ENCODE measurements at places on chromosomes 6 and 20.

GRCh38 chr20:58349570-58349969 lies 39.5 kb upstream of the VAPB start:
- DNase-seq = no peak

GRCh38 chr20:25084626-25085187 lies 2.8 kb upstream of the VSX1 start:
- no peak for DNase-seq

- no peak for DNase-seq
Observed at GRCh38 chr20:8449123-8449522, 317.1 kb downstream of the PLCB1 start.

GRCh38 chr6:109523478-109523877 lies 40.5 kb upstream of the ZBTB24 start:
- no peak for DNase-seq

GRCh38 chr6:144582939-144583613 lies 297.9 kb downstream of the UTRN start:
- no peak for DNase-seq

DNA sequence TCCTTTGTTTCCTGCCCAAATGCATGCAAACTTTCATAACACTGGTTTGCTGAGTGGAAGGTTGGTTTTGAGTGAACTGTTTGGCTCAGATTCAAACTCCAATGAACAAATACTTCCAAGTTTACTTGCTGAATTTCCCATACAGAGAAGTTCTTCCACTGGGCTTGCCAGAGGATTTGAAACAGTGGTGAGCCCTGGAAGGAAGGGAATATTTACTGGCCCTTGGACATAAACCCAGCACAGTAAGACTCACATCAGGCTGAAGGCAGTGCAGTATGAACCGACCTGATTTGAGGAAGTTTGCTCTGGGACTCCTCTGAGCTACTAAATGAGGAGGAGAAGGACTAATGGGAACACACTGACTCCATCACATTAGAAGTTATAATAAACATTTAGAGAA lies 3.8 kb downstream of the TRAF3IP2 start:
- DNase-seq = no peak

- no peak for DNase-seq
Observed at GRCh38 chr6:90135667-90136066, 161.0 kb downstream of the BACH2 start.

DNA sequence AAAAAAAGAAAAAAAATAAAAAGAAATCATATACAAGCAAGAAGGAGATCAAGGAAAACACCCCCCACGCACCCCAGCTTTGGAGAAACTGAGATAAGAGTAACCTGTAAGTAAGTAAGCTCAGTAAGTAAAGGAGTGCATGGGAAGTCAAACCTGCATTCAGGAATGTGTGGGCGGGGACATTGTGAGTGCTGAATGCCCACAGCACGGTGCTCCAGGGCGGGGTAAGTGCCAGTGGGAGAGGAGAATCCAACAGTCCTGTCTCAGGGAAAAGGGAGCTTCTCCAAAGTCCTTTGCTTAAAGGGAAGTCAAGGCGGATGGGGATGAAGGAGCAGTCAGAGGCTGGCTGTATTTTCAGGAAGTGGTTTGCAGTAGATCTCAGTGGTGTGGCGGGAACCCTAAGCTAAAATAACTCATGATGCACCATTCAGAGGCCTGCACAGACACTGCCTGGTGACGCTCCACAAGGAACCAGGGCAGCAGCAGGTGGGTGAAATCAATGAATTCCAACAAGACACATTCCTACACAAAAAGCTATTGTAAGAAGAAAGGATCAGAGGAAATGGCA lies 368.0 kb downstream of the QKI start:
- DNase-seq = no peak

GRCh38 chr6:28413681-28414080 lies 14.1 kb upstream of the ZSCAN12 start:
- no peak for DNase-seq

DNA sequence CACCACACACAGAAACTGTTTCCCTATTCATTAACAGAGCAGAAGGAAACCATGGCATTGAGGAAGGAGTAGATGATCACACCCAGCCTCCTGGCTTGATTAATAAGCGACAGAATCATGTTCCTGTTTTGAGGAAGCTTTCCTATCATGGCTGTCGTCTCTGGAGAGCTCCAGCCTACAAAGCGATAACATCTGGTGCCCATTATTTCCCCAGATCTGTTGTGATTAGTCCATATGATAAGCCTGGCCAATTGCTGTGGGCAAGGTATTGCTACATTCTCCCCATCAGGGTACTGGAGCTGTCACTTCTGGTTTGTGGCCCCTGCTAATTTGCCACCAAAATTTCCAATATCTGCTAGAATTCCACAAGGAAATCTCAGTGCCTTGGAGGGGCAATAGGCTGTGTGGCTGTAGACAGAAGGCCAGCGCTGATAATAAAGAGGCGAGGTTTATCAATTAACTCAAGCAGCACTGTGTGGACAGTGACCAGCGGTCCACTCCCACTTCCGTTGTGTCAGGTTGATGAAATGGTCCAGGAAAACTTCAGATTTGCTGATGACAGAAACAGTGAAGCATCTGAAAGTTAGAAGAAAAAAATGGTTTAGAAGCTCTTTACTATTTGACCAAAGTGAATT lies 66.4 kb downstream of the OLIG3 start:
- no peak for DNase-seq
